ENCODE measurements at places on chromosomes 6 and 20.

- no peak for DNase-seq
Measured at GRCh38 chr6:129186988-129187387, 304.1 kb downstream of the LAMA2 start.

GRCh38 chr6:170031684-170032121 is 259.2 kb downstream of the DLL1 start:
- no peak for DNase-seq

DNA sequence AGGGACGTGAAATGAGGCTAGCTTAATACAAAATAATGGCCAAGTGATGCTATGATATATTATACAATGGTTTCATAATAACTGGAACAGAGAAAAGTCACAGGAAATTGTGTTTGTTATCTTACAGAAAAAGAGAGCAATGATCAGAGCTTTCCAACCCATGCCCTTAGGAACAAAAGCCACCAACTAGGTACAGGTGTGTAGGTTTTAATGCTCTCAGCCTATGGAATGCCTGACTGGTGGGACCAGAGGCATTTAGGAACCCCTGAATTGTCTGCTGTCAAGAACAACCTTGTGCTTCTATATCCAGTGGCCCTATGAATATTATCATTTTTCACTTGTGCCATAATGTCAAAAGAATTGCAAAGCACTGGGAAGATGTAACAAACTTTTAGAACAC is 133.0 kb upstream of the RUNX2 start:
- no peak for DNase-seq

DNA sequence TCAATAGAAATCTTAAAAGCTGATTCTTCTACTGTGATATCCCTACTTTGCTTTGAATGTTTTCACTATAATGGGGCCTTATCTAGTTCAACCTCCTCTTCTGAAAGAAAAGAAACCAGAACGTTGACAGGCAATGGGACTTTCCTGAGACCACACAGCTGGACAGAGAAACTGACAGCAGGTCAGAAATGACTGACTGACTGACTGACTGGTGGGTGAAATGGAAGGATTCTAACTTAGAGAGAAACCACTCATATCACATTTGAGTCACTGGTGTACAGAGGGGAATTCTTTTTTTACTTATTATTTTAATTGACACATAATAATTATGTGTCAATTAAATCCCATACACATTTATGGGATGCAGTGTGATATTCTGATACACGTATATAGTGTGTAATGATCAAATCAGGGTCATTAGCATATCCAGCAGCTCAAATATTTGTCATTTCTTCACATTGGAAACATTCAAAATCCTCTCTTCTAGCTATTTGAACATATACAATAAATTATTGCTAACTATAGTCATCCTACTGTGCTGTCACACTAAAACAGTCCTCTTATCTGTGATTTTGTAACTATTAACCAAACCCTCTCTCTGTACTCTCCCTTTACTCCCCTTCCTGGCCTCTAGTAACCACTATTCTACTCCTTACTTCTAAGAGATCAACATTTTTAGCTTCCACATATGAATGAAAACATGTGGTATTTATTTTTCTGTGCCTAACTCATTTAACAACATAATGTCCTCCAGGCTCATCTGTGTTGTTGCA is 64.8 kb upstream of the NRSN1 start:
- no peak for DNase-seq

- no peak for DNase-seq
Measured at GRCh38 chr20:45323731-45324130, 15.6 kb upstream of the MATN4 start.

DNA sequence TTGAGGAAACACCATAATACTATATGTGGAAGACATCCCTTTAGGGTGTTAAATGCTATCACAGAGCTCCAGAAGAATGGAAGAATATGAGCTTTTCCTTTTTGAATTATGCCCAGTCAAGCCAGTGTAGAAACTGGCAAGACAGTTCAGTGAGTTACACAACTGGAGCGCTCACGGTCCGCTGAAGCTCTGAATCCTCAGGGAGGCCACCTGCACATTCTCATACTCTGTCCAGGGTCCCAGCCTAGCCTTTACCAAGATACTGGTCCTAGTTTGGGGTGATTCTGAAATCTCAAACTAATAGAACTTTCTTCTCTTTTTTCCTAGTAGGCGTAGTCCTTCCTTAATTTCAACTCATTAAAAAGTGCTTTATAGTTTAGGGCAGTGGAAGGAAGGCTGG is 51.3 kb downstream of the ALDH8A1 start:
- no peak for DNase-seq

DNA sequence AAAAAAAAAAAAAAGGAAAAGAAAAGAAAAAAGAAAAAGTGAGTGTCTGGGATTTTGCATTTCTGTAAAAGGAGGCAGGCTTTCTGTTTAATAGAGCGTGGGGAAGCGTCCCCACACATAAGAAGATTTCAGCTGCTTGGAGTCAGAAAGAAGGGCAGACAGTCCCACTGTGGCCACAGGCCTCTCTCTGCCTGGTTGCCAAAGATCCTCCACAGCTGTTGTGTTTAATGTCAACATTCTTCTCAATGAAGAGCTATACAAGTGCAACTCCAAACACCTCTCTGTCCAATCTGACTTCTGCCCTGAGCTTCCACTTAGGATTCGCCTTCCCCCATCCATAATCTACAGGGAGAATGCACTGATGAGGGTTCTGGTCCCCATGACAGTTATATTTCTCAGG is 64.3 kb upstream of the MLN start:
- no peak for DNase-seq

GRCh38 chr20:840858-841567 is 7.5 kb downstream of the FAM110A start:
- DNase-seq = no peak

GRCh38 chr6:74755778-74756177 is 450.1 kb downstream of the COL12A1 start:
- DNase-seq = no peak

Measured in activated T-cell treated with anti-CD3 and anti-CD28 coated beads, Interleukin-2, amount 50 U/mL, for 48 hours (primary cell).